ENCODE measurements at places on chromosomes 1 and 21. TPM values are rescaled to one million over a fixed set of nuclear protein-coding genes. Genes with fewer than 3 reads are reported as not detected.

ANGPTL1 gene
- total RNA-seq: 12.1 TPM

SLAMF1 gene
- total RNA-seq: not detected

RGS8 gene
- total RNA-seq: not detected

MOV10 gene
- total RNA-seq: 35.1 TPM

OR13G1 gene
- total RNA-seq: not detected

DMBX1 gene
- total RNA-seq: not detected

NBPF6 gene
- total RNA-seq: 0.36 TPM

PCSK9 gene
- total RNA-seq: 6.5 TPM

TLCD4 gene
- 2.4 TPM for total RNA-seq

COL8A2 gene
- 15.2 TPM for total RNA-seq

SPRR1A gene
- not detected for total RNA-seq

TMIGD3 gene
- 0.29 TPM for total RNA-seq

CR1L gene
- total RNA-seq: not detected

TMEM79 gene
- total RNA-seq: 0.88 TPM

CTSE gene
- total RNA-seq: not detected

DNA sequence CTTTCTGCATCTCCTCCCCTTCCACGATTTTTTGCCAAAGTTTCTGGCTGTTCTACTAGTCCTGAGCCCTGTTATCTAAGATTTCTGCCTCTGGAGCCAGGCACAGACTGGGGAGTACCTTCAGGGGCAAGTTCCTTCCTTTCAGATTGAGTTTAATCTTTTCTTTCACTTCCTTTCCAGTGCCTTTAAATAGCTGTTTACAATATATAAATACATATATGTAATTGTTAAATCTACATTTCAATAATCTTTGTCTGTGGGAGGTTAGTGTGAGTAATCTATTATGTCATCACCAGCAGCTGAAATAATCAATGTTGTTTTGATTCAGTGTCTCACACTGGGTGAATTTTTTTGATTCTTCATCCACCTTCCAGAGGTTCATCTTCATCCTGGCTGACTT lies 31.8 kb downstream of the DIPK1A start:
- no peak for DNase-seq

DNA sequence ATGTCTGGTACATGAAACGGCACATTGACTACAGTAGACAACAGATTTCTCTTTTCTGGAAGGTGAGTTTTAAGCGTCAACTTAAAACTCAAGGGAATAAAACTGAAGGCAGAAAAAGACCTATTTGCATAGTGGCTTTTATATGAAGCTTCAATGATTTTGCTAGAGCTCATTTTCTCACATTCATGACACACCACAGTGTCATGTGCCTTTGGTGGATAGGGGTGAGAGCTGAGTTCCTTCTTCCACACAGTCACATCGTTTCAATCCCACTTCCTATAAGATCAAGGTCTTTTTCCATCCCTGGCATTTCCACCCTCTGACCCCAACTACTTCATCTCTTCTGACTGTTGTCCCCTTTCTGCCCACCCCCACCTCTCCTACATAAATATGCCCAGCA lies 31.0 kb downstream of the IL12RB2 start:
- no peak for DNase-seq

GRCh38 chr1:172408958-172409357 lies 11.5 kb upstream of the C1orf105 start:
- no peak for DNase-seq

GRCh38 chr1:31749785-31750735 lies 14.1 kb downstream of the ADGRB2 start:
- DNase-seq: no peak

- DNase-seq: no peak
Measured at GRCh38 chr1:119409731-119410130, 5.2 kb upstream of the HSD3B2 start.

DNA sequence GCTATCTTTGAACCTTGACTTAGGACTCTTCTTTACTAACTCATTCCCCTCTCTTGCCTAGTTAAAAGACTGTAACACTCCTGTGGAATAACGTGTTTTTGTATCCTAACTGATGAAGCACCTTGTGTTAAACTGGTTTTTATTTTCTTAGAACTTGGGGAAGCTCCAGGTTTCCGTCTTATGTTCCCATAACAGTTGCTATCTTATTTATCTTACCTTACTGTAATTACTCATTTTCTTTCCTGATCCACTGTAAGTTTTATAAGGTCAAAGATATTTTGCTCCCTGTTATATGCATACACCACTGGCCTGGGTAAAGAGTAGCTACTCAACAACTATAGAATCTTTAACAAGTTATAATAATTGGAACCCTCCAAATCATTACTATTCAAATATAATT lies 43.1 kb downstream of the RPL5 start:
- DNase-seq: no peak

- no peak for DNase-seq
Measured at GRCh38 chr1:194653385-194653784, 1467.0 kb upstream of the B3GALT2 start.

DNA sequence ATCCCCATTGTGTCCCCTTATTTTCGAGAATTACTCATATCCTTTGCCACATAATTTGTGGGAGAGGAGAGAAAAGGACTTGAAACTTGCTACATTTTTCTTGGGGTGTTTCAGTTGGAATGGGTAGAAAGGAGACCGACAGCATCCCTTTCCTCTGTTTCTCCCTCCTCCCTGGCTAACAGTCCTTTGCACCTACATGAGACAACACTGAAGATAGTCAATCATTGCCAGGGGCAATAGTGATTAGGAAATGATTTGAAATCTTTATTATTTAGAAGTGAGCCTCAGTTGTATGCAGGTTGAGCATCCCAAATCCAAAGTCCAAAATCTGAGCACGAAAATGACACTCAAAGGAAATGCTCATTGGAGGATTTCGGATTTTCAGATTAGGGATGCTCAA lies 7.8 kb upstream of the TARS2 start:
- no peak for DNase-seq

- peak; percentile 26 for DNase-seq
Measured at GRCh38 chr1:27958513-27958912, 1.3 kb upstream of the XKR8 start.

- DNase-seq: no peak
Measured at GRCh38 chr1:172460887-172461315, 17.0 kb upstream of the PIGC start.

- DNase-seq: no peak
Measured at GRCh38 chr1:33850481-33850880, 13.4 kb upstream of the HMGB4 start.

GRCh38 chr1:204506201-204506968 lies 9.8 kb upstream of the MDM4 start:
- DNase-seq: no peak

DNA sequence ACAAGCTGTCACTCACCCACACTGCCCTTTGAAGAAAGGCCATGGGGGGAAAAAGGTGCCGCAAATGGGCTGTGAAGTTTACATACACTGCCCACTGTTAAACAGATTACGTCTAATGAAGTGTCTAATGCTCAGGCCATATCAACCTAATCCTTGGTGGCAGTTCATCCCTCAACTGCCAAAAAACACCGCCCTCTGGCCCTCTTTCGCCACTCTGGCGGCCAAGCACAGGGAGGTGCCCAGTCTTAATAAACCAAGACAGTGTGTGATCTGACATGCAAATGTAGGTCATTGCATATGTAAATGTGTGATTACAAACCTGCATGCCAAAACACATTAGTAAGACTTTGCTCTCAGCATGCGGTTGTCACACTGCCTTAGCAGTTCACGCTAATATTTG lies 89.5 kb downstream of the NEK7 start:
- no peak for DNase-seq

DNA sequence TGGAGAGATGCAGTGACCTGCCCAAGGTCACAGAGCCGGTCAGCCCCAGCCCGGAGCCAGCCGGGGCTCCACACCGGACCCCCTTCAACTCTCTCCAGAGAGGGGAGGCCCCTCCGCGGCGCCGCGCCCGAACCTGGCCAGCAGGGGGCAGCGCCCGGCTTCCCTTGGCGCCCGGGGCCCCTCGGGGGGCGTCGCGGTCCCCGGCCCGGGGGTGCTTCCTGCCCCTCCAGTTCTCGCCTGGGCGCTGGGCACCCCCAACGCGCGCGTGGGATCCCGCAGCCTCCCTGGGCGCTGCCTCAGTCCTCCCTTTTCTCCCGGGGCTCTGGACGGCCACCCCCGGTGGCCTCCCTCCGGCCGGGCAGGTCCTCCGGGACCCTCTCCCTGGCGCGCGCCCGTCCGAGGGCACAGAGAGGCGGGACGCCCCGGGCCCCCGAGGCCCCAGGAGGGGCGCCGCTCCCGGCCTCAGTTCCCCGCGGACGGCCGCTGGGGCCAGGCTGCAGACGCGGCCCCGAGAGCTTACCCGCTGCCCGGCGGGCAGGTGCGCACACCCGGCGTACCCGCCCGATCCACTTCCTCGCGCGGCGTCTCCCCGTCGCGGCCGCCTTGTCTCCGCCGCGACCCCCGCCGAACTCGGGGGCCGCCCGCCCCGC lies 406 bp downstream of the HTR1D start:
- DNase-seq: peak; percentile 88

DNA sequence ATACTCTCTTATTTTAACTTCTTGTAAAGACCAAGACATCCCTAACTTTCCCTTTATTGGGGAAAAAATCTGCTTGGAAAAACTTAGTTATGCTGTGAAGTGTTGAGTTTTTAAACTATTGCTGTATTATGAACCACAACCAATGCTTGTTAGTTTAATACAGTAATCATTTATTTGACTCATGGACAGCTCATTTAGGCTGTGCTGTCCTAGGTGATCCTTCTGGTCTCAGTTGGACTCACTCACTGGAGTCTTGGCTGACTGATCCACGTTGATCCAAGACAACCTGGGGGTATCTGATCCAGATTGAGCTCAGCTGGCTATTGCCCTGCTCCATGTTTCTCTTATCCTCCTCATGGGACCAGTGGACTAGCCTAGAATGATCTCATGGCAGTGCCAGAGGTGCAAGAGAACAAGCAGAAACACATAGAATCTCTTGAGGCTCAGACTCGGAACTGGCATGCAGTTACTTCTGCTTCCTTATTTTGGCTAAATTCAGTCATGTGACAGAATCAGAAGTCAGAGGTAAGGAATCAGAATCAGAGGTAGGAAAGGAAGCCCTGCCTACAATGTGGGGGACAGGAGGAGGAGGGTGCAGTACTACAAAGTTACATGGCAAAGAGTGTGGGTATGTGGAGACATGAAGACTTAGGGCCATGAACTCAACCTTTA lies 156.5 kb downstream of the FGGY start:
- DNase-seq: no peak

DNA sequence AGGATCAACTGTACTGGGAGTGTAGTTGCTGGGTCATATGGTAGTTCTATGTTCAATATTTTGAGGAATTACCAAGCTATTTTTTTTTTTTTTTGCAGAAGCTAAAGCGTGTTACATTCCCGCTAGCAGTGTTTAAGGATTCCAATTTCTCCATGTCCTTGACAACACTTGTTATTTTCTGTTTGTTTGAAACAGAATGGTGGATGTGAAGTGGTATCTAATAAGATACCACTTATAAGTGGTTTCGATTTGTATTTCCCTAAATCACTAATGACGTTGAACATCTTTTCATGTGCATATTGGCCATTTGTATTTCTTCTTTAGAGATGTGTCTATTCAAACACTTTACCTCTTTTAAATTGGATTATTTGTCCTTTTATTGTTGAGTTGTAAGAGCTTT lies 112.2 kb downstream of the DISP1 start:
- no peak for DNase-seq

- no peak for DNase-seq
Measured at GRCh38 chr1:79089946-79090345, 83.4 kb upstream of the ADGRL4 start.

DNA sequence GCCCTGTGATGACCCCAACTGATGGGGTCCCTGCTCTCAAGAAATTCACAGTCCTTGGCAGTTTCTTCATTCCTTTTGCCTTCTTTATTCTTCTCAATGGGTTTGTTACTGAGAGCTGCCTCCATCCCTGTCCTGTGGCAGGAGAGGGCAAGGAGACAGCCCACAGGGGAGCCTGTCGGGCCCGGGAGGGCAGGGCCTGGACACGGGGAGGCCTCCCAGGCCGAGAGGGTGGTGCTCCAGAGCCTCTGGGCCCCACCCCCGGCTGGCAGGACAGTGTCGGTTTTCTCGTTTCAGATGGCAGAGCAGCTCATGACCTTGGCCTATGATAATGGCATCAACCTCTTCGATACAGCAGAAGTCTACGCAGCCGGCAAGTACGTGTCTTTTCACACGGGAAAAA lies 36.2 kb downstream of the KCNAB2 start:
- DNase-seq: no peak

DNA sequence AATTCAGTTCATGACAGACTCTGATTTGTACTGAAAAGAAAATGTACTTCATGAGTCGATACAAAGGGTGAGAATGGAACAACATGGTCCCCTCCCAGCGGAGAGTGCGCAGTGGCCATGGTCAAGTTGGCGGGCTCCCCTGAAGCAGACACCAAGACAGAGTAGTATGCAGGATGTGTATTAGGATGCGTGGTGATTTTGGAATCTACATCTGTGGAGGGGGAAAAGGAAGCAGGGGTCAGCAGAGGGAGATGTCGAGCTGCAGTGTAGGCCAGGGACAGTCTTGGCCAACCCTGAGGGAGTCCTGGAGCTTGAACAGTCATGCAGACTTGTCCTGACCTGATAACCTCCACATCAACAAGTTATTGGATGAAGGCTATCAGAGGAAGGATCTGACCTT lies 481.0 kb downstream of the OMA1 start:
- no peak for DNase-seq

DNA sequence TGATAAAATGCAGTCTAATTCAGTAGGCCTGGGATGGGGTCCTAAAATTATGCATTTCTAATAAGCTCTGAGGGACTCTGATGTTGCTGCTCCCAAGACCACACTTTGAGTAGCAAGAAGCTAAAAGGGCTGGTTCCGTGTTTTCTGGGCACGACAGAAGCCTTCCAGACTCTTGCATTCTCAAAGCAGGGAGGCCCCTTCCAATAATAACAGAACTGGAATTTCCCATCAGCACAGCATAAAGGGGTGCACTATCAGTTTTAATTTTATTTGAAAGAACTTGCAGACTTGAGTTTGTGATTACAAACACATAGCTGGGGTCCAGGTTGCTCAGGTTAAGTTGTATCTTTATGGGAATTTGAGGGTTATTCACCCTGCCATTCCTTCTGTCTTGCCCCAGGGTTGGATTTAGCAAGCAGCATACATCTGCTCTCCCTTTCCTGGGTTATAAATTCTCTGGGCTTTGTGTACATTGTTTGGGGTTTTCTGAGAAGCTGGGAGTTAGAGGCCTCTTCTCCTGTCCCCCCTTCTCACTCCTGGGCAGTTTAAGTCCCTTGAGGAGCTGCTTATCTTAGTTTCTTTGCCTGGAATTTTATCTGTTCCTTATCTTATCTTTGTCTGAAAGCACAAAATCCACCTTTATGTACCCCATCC lies 94.2 kb upstream of the SLC2A1 start:
- no peak for DNase-seq

GRCh38 chr1:86205741-86206140 lies 49.2 kb upstream of the COL24A1 start:
- peak; percentile 71 for DNase-seq

GRCh38 chr1:112296908-112297307 lies 99.1 kb upstream of the CTTNBP2NL start:
- DNase-seq: peak; percentile 32

- DNase-seq: no peak
Measured at GRCh38 chr1:220974431-220974830, 95.2 kb downstream of the HLX start.

All from osteoblast (primary cell).